Amniotic stem cell (primary cell): ENCODE measurements at places on chromosomes 1 and 21.

- no peak for DNase-seq
These were observed 130.4 kb downstream of the KIF26B start for GRCh38 chr1:245285168-245285567.

DNA sequence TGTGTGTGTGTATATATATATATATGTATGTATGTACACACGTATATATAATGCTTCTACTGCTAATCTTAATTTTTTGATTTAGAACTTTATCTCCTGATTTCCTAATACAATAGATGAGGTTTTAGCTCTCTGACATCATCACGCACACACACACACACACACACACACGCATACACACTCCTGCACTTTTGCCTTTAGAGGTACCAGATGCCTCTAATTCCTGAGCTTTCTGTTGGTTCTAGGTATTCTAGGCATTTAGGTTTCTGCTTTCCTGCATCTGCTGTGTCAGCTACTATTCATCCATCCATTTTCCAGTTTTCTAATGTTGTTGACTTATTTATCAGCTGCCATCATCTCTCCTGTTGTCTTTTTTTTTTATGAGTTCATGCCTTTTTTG is 348.3 kb downstream of the ASTN1 start:
- DNase-seq: no peak

DNA sequence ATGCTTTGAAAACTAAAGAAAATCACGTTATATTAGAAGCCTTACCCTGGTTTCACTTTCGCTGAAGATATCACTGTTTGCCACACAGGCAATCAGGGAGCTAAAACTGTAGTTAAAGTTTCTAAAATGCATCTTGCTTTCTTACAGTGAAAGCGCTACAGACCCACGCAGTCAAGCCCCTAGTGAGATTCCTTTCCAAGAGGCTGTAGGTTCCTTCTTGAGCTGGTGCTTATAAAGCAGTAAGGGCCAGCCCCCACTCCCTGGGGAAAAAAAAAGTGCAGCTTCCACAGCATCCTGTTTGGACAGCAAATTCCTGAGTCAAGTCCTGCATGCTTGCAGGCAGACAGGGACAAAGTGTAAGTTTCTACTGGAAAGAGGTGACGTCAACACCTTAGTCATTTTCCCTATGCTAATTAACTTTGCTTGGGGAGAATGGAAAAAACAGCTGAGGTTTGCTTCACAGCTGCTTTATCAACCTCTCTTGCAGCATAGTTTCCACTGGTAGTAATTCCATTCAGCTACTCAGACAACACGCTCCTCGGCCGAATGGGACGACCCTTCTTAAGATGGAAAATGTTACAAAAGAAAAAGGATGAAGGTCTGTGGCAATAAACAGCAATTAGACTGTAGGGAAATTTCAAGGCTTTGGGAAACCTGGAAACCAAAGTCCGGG is 14.7 kb upstream of the KCNE1 start:
- peak; percentile 98 for DNase-seq

- DNase-seq: no peak
These were observed 37.3 kb upstream of the HTR1D start for GRCh38 chr1:23254584-23254983.
